ENCODE measurements at places on chromosomes 1 and 21. TPM values are rescaled to one million over a fixed set of nuclear protein-coding genes. Genes with fewer than 3 reads are reported as not detected.

DNA sequence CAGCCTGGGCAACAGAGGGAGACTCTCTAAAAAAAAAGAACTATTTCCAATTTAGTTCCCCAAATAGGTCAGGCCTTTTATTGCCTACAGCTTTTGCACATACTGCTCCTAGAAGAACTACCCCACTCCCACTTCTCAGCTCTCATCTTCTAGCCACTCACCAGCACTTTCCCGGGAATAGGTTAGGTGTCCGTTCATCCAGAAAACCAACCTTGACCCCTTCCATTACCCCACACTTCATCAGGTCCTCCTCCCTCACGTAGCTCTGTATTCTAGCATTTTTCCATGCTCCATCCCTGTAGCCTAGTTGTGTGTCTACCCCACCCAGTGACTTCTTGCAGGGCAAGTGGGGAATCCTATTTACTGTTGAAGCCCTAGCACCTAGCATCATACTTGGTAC lies 42.6 kb downstream of the C8B start:
- H3K4me1 ChIP-seq = no peaks in the 10 kb centered on the region
- no peaks in the 10 kb centered on the region for H3K27me3 ChIP-seq
- DNase-seq = no peak
- no peak overlapping the region for H3K27ac ChIP-seq
- H3K4me3 ChIP-seq = no peak overlapping the region

DNA sequence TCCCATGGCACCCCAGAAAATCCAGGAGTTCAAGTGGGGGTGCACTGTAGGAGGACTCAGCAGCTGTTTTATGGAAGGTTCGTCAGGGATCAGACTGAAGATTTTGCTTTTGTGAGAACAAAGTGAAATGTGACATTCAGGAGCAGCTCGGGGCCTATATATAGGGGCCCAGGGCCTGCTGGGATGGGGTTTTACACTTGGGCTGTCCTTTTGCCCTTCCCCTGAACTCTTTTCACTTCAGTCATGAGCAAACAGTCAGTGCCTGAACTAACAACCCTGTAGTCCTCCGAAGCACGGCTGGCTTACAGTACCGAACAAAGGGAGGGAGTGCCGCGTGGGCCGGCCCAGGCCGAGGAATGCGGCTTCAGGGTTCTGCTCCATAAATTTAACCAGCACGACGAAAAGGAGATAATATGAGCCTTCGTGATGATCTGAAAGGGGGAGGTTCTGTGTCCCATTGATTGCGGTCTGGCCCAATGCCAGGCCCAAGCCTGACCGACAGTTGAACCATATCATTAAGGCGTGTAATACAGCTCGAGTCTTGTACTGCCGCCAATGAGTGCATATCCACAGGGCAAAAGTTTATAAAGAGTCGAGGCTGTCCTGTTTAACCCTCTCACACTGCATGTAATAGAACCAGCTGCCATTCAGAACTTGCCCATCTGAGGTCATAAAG lies 139.9 kb downstream of the DHRS3 start:
- peaks cover 2% of the 10 kb centered on the region for H3K4me1 ChIP-seq
- no peak overlapping the region for H3K4me3 ChIP-seq
- peak; percentile 88 for DNase-seq
- no peaks in the 10 kb centered on the region for H3K27me3 ChIP-seq
- H3K36me3 ChIP-seq = no peaks in the 10 kb centered on the region
- no peak overlapping the region for H3K27ac ChIP-seq

GRCh38 chr1:57831624-57832023 lies 407.8 kb upstream of the DAB1 start:
- no peak overlapping the region for H3K27ac ChIP-seq
- H3K36me3 ChIP-seq = no peaks in the 10 kb centered on the region
- H3K27me3 ChIP-seq = no peaks in the 10 kb centered on the region
- no peaks in the 10 kb centered on the region for H3K4me1 ChIP-seq
- no peak overlapping the region for H3K4me3 ChIP-seq

DNA sequence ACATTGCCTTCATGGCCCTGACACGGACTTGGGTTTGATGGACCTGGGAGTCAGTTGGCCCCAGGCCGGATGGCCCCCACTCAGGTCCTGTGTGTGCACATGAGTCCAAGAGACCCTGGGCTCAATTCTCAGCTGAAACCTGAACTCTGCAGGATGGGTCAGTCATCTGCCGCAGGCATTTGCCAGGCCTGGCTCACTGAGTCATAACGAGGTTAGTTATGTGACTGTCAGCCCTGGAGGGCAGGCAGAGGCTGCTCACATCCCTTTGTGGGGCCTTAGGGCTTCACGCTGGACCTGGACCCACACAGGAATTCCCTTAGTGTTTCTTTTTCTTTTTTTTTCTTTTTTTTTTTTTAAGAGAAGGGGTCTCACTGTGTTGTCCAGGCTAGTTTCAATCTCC lies 46.5 kb downstream of the PSMG1 start:
- no peak overlapping the region for H3K4me3 ChIP-seq
- H3K36me3 ChIP-seq = no peaks in the 10 kb centered on the region
- no peaks in the 10 kb centered on the region for H3K4me1 ChIP-seq
- no peaks in the 10 kb centered on the region for H3K27me3 ChIP-seq

DNA sequence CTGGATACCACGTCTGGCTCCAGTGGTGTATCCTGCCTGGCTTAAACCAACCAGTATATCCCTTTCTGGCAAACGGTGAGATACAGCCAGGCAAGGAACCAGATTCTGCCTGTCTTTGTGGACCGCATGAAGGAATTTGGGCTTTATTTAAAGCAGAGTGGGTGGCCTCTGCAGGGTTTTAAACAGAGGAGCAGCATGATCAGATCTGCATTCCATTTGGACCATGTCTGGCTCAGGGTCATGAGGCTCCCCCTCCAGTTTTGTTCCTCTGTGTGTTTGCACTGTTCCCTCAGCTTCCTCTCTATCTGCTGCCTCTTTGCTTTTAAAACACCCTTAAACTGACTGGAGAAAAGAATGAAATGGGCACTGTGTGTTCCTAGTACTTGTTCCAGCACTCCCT lies 195.0 kb downstream of the GIPC2 start:
- no peak overlapping the region for H3K27ac ChIP-seq
- no peak for DNase-seq
- no peak overlapping the region for H3K4me3 ChIP-seq
- H3K36me3 ChIP-seq = no peaks in the 10 kb centered on the region
- no peaks in the 10 kb centered on the region for H3K27me3 ChIP-seq

GRCh38 chr1:196063952-196064351 lies 544.3 kb downstream of the KCNT2 start:
- DNase-seq = no peak
- H3K27me3 ChIP-seq = no peaks in the 10 kb centered on the region
- no peaks in the 10 kb centered on the region for H3K4me1 ChIP-seq
- H3K27ac ChIP-seq = no peak overlapping the region
- H3K4me3 ChIP-seq = no peak overlapping the region
- H3K36me3 ChIP-seq = no peaks in the 10 kb centered on the region

TBX19 gene
- 8.8 TPM for total RNA-seq

All from aorta (tissue), 5 donors.